ENCODE measurements at places on chromosomes 7 and 10. TPM values are rescaled to one million over a fixed set of nuclear protein-coding genes. Genes with fewer than 3 reads are reported as not detected.

DNA sequence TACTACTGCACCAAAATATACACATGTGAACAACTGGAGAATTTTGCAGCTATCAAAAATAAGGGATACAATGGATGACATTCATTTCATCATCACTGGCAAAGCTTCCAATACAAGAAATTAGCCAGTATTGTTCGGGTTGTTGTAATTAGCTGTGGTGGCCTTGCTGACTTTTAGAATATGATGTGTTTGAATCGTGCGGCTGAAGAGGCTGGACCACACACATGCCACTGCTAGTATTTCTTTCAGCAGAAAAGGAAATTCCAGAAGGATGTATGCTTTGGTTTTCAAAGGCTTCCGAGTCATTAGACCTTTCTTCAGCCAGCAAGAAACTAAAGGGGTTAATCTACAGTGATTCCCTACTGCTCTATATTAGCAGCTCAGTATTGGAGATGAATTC lies 16.6 kb downstream of the RPP38 start:
- no peak for DNase-seq

RBP3 gene
- total RNA-seq: not detected

LRRC18 gene
- total RNA-seq: not detected

FRAT1 gene
- 1.3 TPM for total RNA-seq

C10orf90 gene
- not detected for total RNA-seq

All from Daoy (cell line).